Cortex of kidney (tissue), 1 donor: ENCODE measurements at places on chromosomes 6 and 20.

- DNase-seq, result no peak
Measured at GRCh38 chr6:143901885-143902750, 37.8 kb downstream of the ZC2HC1B start.

- DNase-seq, result no peak
Measured at GRCh38 chr6:56156643-56157042, 90.7 kb downstream of the COL21A1 start.

GRCh38 chr6:24080711-24081110 lies 45.3 kb upstream of the NRSN1 start:
- DNase-seq, result no peak

GRCh38 chr6:1840491-1841121 lies 230.9 kb downstream of the FOXC1 start:
- no peak for DNase-seq

DNA sequence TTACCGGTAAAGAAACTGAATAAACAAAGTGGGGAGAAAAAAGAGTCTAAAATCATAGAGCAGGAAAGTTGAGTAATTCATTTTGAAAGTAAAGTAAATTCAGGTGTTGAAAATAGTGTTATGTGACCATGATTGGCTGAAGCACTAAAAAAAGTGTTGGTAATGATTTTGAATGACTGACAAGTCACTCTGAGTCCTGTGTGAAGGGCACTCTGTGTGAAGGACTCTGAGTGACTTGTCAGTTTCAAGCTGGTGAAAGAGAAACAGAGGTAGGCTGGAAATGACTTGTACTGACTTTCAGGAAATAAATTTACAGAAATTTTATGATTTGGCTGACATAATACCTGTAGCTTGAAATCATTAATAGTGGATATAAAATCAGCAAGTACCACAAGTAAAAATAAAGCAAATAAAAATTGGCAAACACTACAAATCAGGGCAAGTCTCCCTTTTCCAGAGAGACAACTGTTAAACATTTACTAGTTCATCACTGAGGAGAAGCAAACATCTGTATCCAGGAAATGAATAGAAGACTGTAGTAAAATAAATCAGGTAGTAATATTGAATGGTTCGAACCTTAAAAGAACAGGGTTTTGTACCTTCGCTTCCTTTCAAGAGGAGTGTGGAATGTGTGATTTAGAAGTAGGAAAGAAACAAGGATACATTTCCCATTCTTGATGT lies 630.6 kb downstream of the GRIK2 start:
- DNase-seq, result no peak

DNA sequence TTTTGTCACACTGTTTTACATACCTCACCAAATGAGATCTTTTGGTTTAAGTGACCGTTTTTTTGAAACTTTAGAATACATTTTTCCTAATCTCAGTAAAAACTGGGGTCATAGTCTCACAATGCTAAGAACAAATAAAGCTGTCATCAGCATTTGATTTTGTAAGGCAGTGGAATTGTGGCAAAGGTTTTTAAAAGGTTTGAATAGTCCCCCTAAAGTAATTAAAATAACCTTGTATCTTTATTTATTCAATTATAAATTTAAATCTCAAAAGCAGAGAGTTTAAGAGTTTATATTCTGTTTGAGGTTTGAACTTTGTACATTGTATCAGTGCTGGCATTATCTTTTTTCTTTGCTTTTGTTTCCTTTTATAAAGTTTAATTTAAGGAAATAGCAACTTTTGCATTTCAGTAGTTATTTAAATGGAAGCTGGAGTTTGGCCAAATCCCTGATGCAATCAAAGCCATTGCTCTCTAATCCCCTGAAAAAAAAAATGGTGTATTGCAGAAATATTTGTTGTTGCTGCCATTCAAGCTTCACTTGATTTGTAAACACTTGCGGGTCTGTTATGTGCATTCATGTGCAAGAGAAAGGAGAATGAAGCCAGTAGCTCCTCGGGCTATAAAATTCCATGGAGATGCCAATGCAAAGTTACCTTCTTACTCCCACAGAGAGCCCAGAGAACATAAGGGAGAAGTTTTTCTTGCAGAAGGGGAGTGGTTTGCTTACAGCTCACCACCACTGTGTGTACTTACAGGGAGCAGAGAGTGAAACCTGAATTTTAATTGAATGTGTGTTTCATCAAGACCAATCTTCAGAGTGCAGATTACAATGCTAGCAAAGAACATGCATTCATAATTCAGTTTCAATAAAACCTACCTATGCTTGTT lies 391.8 kb downstream of the ARHGAP18 start:
- no peak for DNase-seq

GRCh38 chr6:10375391-10375969 lies 39.4 kb downstream of the TFAP2A start:
- no peak for DNase-seq

GRCh38 chr6:74925683-74926082 lies 280.2 kb downstream of the COL12A1 start:
- DNase-seq, result no peak

DNA sequence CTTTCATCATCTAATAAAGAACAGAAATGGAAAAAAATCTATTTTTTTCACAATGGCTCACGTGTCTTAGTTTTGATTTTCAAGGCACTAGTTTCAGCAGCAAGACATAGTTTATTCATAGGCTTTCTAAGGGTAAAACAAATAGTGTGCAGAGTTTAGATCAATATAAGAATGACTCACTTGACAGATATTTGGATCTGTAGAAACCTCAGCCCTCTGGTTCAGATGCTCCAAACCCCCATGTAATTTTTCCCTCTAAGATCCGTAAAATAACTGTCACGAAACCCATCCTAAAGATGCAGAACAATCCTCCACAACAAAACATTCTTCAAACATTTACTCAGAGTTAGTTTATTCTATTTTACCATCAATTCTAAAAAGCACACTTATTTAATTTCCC lies 43.4 kb downstream of the IYD start:
- no peak for DNase-seq

- DNase-seq, result no peak
Measured at GRCh38 chr6:170096803-170097504, 193.9 kb downstream of the DLL1 start.

- DNase-seq, result no peak
Measured at GRCh38 chr6:75347898-75348610, 63.5 kb upstream of the TMEM30A start.

DNA sequence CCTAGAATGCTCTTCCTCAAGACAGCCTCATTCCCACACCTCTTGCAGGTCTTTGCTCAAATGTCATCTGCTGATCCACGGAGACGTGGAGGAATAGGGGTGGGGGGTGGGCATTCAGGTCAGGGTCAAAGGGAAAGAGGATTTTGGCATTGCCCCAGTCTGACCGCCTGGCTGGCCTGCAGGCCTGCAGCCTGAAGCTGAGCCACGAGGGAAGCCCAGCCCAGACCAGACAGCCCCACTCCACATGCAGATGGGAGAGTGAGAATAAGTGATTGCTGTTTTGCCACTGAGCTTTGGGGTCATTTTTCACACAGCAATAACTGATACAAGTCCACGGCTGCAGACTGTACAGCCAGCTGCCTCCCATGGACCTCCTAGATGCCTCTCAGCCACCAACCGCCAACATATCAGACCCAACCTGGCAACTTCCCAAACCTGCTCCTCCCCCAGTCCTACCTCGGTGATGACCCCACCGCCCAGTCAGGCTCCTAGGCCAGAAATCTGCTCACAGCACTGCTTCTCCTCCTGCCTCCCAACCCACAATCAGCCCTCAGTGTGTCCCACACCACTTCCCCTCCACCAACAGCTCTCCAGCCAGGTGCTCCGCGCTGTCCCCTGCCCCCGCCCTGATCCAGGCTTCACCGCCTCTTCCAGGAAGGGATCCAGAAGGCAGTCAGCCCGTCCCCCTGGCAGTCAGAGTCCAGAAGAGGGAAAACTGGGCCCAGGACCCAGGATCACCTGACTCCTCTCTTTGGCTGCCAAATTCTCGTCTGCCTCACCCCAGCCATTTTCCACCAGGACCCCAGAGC lies 14.0 kb downstream of the KIAA1755 start:
- no peak for DNase-seq

DNA sequence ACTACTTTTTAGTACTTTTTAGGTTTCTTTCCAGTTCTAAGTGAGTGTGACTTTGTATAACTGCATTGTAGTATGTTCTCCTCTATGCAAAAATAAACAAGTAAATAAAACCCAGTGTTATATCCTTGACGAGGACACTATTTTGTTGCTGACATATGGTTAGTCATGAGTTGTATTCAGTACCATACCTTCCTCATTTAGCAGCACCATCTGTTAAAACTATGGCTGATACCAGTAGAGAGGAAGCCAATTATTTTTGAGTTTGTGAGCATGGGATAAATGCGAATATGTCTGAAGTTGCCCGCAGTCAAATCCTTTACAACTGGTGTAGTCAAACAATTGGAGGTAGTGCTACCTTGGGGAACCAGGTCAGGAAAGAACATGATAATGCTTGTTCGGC lies 74.1 kb downstream of the CDKAL1 start:
- no peak for DNase-seq

DNA sequence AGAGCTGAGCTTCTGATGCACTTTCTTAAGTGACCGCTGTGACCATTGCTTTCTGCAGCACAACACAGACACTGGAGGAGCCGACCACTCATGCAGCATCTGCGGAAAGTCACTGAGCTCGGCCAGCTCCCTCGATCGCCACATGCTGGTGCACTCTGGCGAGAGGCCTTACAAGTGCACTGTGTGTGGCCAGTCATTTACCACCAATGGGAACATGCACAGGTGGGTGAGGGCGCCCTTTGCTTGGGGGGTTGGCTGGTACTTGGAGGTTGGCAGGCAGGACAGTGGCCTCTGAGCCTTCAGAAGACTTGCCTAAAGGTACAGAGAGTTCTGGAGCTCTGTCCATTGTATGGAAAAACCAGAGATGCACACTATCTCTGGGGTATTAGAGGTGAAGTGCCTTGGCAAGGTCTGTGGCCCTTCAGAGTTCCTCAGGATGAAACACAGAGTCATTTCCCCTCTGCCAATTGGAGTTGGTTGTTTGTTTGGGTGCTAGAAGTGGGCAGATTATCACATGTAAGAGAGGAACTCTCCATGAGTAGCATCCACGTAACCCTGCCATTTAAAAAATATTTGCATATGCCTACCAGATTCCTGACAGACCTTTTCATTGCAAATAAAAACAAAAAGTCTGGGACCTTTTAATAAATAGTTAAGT lies 81.5 kb downstream of the RREB1 start:
- DNase-seq, result no peak

DNA sequence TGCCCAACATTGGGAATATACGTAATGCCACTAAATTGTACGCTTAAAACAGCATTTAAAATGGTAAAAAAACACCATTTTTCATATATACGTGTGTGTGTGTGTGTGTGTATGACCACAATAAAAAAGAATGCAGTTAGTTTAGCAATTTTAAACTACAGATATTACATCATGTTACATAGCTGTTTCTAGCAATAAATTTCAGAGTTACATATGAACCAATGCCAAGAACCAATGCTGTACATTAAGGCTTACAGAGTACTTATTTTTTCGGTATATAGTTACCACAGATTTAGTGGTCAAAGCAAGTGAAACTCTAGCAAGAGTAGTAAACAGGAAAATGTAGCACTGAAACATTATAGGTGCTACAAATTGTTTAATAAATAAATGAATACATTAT lies 119.3 kb downstream of the PDE10A start:
- DNase-seq, result no peak

GRCh38 chr20:1734269-1734858 lies 76.8 kb upstream of the SIRPG start:
- DNase-seq, result no peak

GRCh38 chr6:143400258-143401067 lies 50.0 kb downstream of the ADAT2 start:
- DNase-seq, result no peak

DNA sequence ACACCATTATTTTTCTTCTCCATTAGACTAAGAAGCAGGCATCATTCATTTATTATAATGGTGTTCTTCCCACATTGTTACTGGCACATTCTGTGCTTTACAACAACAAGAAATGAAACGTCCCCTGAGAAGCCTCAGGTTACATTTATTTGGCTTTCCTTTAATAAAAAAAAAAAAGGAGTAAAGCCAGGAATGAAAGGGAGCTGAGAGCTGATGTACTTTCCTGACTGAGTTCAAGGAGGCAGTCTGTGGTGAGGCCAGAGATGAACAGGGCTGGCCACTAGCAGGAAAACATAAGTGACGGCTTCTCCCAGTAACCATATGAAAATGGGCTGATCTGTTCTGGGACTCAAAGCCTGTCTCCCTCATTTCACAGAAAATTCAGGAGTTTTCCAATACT lies 742.1 kb downstream of the MAFB start:
- no peak for DNase-seq

DNA sequence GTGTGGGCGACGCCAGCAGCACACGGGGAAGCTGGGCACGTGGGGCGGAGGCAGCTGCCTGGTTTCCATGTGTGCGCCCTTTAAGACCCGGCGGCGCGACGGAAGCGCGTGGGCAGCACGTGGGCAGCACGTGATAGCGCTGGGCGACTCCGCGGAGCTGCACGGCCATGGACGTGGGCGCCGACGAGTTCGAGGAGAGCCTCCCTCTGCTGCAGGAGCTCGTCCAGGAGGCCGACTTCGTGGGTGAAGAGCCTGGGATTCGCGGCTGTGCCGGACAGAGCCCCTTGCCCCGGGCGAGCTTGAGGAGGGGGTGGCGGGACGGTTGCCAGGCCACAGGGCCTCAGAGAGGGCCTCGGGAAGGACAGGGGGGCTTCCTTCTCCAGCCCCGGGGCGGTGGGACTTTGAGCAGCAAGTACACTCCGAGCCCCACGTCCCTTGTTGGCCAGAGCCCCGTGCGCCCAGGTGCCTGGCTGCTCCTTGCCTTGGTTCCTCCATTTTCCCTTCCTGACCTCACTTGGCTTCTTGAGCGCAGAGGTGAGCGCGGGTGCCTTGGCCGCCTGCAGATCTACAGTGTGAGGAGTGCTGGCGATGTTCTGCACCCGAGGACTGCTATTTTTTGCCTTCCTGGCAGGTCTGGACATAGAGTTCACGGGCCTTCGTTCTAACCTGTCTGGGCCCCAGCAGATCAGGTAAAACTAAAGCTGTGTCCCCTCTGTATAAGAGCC lies at the start of gene PNLDC1:
PNLDC1 (plus strand) TSS at position 136 of the 725 bp plus-strand sequence; CDS start at position 168, 32 bp downstream.
- DNase-seq, result no peak

GRCh38 chr20:20761301-20761700 lies 48.9 kb upstream of the RALGAPA2 start:
- no peak for DNase-seq

DNA sequence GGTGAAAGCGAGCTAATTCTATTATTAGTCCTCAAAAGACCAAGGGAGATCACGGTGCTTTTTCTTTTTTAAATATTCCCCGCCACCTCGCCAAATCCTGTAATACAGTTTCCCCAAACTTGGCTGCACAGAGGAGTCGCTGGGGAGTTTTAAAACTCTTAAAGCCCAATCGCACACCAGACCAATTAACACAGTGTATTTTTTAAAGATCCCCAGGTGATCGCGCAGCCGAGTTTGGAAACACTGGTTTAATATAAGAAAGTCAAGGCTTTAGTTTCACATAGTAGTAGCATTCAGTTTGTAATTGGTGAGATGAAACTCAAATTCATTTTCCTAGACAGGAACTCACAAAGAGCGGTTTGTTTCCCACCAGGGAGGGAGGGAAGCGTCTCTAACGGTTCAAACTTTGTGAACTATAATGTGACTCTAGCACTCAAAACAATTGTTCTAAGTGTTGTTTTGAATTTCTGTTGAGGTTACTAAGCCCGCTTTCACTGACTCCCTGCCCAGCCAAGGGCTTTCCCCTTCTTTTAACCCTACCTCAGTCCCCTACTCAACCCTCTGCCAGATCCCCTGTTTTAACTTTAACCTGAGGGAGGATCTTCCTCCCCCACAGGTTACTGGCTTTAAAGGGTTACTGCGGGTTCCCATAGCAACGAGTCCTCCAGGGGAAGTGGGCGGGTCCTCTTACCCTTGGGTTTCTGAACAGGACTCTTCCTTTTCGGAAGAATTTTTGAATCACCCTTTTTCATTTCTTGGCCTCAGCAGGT lies 25.7 kb upstream of the BTBD3 start:
- DNase-seq, result no peak
